Prostate gland (tissue), 2 donors: ENCODE measurements at places on chromosomes 12 and 14. TPM values are rescaled to one million over a fixed set of nuclear protein-coding genes. Genes with fewer than 3 reads are reported as not detected.

DNA sequence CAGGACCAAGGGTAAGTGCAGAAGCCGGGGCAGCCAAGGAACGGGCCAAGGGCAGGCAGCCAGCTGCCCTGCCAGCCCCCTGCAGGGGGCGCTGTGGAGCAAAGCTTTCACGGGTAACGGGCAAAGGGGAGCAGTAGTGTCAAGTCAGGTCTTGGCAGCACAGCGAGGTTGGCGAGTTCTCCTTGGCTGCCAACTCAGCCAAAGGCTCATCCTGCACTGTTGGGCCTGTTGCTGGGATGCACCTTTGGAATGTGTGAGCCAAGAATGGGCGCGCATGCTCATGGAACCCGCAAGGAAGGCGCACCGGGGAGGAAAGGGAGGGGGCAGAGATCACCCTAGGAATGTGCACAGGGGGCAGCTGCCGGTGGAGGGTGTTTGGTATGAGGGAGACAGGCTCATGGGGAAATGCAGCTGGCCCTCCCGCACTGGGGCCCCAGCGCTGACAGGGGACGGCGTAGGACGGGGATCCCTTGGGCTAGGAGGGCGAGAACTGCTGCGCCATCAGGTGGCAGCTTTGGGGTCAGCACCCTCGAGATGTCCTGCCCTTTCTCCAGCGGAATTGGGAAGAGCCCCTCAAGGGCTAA is 138.0 kb downstream of the ASCL4 start:
- DNase-seq, result peak; percentile 24

- DNase-seq, result no peak
Measured at GRCh38 chr14:53103636-53104340, 49.3 kb downstream of the DDHD1 start.

- DNase-seq, result no peak
Measured at GRCh38 chr12:4569261-4569660, 7.3 kb downstream of the DYRK4 start.

GRCh38 chr14:32417956-32418552 is 89.0 kb downstream of the AKAP6 start:
- peak; percentile 29 for DNase-seq

DNA sequence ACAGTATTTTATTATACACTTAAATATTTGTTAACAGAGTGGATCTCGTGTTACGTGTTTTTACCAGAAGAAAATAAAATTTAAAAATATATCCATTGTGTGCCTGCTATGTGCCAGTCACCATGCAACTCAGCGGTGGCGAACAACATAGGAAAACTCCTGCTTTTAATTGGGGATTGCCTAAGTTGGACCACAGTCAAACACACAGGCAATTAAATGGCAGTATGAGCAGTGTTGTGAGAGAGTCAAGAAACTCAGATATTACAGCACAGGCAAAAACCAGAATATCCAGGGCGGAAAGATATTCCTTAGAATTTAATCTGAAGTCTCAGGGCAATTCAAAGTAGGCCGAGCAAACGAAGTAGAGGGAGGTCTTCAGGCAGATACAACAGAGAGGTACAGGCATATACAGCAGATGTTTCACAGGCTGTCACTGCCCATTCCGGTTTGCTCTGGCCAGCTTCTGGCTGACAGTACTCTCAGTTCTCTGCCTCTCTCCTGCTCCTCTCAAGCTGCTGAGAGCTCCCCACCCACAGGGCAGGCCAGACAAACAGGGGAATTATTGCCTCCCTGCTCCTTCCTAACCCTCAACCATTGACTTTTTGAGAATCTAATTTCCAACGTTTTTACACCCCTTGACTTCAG is 540.2 kb upstream of the TMEM132C start:
- no peak for DNase-seq

DNA sequence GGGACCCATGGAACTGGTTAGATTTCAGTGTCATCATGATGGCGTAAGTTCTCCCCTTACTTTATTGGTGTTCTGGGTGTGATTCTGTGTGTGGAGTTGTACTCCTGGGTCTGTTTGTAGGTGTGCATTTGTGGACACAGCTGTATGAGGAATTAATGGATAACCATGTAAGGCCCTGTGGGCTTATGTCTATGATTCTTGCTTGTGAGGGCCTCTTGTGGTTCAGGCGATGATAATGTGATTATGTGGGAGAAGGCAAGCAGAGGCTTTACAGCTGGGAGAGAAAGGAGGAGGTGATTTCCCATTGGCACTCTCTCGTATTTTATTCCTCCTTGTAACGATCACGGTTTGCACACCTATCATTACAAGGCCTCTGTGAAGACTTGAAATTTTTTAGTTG is 96.1 kb downstream of the SCN8A start:
- no peak for DNase-seq

DNA sequence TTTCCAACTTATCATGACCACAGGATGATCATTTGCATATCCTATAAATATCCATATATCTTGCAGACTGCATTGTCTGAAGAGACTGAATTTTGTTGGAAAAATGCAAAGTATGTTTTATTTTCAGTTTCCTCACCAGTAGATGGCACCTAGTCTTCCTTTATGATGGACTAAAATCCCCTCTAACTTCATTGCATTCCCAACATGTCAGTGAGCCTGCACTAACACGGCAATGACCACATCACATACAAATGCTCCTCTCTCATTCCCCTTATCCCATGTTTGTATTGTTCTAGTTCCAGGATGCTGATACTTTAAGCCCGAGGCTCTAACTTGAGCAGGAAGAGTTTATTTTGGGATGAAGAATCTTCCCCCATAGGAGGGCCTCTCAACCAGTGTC is 24.7 kb upstream of the MYBPC1 start:
- DNase-seq, result peak; percentile 17

- DNase-seq, result no peak
Measured at GRCh38 chr12:106197906-106198623, 49.8 kb downstream of the CKAP4 start.

DNA sequence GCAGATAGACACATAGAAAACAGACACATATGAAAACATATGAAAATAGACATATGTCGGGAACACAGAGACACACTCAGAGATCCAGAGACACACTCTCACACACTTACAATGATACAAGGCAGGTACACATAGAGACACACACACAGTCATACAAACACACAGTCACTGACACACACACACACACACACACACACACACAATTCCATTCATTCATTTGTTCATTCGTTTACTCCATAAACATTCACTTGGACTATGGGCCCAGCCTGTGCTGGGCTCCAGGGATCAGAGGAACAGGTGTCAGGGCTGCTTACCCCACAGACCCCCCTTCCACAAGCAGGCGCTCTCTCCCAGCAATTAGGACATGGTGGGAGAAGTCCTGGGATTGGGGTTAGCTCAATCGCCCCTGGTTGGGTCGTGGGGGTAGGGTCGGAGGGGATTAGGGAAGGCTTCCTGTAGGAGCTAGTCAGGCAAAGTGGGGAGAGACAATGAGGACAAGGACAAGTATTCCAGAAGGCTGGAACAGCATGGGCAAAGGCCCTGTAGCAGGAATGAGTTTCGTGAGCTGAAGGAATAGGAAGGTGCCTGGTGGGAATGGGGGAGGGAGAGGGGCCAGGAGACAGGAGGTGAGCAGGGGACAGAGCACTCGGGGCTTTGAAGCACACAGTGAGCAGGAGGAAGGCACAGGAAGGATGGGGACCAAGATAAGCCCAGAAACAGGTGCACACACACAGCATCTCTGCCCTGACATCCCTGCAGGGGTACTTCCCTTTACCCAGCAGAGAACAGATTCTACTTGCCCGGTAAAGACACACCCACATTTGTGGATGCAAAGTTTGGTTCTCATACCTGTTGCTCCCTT is 6.5 kb downstream of the RASAL1 start:
- no peak for DNase-seq

GRCh38 chr12:6784296-6784695 is 5.0 kb upstream of the CD4 start:
- no peak for DNase-seq

GRCh38 chr12:71306808-71307207 is 132.8 kb upstream of the LGR5 start:
- DNase-seq, result no peak

GRCh38 chr12:59182191-59182590 is 261.9 kb upstream of the LRIG3 start:
- DNase-seq, result no peak

- DNase-seq, result no peak
Measured at GRCh38 chr14:100409651-100410050, 86.5 kb downstream of the SLC25A47 start.

DNA sequence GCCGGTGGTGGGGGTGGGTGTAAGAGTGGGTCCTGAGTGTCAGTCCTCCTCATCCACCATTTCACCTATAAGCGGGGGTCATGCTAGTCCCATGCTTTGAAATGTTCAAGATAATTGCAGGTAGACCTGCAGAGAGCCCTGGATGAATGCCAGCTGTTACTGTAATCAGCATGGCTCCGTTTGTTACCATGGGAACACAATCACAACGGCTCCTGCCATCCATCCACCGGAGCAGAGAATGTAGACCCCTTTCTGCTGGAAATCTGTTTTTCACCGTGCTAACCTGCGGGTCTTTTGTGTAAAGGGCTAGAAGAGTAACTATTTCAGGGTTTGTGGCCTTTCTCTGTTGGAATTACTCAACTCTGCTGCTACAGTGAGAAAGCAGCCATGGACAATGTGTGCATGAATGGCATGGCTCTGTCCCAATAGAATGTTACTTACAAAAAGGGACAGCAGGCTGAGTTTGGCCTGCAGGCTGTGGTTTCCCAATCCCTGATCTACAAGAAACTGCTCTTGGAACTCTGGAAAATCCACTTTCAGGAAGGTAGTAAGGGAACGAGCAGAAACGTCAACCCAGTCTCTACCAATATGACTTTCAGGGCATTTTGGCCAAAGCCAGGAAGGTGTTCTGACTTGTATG is 36.1 kb downstream of the KCTD10 start:
- no peak for DNase-seq

DNA sequence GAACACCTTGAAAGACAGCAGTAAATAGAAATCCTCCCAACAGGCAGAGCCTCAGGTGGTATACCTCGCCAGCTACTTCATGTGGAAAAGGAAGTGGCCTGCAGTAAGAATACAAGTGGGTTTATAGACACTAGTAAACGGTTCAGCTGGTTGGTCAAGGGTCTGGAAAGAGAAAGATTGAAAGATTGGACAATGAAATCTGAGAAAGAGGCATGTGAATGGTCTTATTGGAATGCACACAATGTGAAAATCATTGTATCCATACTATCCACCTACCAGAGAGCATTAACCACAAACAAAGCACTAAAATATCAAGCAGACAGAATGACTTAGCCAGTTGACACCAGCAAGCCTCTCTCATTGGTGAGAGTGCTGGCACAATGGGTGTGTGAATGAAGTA is 98.2 kb downstream of the SSPN start:
- DNase-seq, result no peak

DNA sequence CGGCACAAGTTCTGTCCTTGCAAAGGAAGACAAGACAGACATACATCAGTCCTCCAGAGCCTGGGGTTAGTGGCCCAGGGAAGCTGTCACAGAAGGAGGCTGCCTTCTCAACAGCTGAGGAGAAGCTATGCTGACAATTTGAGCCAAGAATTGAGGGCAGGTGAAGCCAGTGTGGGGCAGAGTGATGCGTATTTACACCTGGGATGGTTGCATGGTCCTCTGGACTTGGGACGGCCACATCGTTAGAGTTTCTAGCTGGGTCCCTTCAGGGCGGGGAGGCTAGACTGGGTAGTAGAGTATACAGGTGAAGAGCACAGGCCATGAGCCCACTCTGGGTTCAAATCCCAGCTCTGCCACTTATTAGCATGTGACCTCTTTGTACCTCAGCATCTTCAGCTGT is 16.5 kb downstream of the KRT85 start:
- DNase-seq, result no peak

DNA sequence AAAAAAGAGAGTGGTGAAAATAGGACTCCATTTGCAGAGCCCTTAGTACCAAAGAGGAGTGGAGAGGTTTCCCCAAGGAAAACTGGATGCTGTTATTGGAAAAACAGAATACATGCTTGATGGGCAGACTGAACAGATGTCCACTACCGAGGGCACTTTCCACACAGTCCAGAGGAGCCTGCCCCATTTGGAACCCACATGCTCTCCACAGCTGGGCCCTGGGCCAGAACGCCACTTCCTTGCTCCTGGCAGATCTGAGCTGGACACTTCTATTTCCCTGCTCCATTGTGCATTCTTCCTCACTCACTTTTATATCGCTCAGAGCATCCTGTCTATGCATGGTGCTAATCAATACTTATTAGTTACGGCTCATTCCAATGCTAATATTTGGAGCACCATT is 249.9 kb downstream of the SLC15A4 start:
- DNase-seq, result no peak

The ANKRD33 gene
- total RNA-seq, result not detected

The DACT1 gene
- total RNA-seq, result 4.5 TPM

The TSPAN19 gene
- total RNA-seq, result 0.41 TPM

The MIP gene
- total RNA-seq, result not detected

The LHX5 gene
- not detected for total RNA-seq

The TNS2 gene
- 66.5 TPM for total RNA-seq

The ABCC9 gene
- total RNA-seq, result 10.5 TPM

The PAX9 gene
- 11.1 TPM for total RNA-seq

The PIK3C2G gene
- 1.4 TPM for total RNA-seq

The FZD10 gene
- 1.5 TPM for total RNA-seq

The LGALS3 gene
- total RNA-seq, result 334 TPM

The KRT77 gene
- total RNA-seq, result 0.09 TPM

The SLC25A47 gene
- 0.51 TPM for total RNA-seq
